ENCODE measurements at places on chromosomes 11 and 22. TPM values are rescaled to one million over a fixed set of nuclear protein-coding genes. Genes with fewer than 3 reads are reported as not detected.
A peak's percentile ranks its signal among the peaks of the same experiment; 100 is the strongest.

- H3K36me3 ChIP-seq: peaks cover 5% of the 10 kb centered on the region
- H3K27me3 ChIP-seq: no peaks in the 10 kb centered on the region
- H3K27ac ChIP-seq: peak overlapping the region; percentile 96
- H3K4me3 ChIP-seq: peak overlapping the region; percentile 97
These were observed 864 bp upstream of the EHBP1L1 start for GRCh38 chr11:65574811-65575567.

DNA sequence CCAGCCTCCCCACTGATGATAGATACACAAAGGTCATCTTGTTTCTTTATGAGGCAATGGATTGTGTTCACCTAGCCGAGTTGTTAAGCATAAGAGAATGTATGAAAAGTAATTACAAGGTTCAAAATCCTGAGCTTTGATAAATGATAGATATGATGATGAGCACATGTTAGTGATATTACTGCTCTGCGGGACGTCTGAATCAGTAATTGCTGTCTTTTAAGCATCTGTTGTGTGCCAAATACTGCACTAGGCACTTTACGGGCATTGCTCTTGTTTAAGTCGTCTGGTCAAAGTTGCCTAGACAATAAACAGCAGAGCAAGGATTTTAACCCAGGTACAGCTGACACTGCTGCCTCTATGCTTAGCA, 559 bp upstream of the RNF141 start:
- H3K4me1 ChIP-seq: peaks cover 5% of the 10 kb centered on the region
- H3K4me3 ChIP-seq: peak overlapping the region; percentile 64
- H3K27ac ChIP-seq: no peak overlapping the region
- no peaks in the 10 kb centered on the region for H3K36me3 ChIP-seq

- H3K4me3 ChIP-seq: no peak overlapping the region
- no peak overlapping the region for H3K27ac ChIP-seq
- no peak for DNase-seq
- no peaks in the 10 kb centered on the region for H3K4me1 ChIP-seq
- H3K36me3 ChIP-seq: peaks cover 2% of the 10 kb centered on the region
- H3K27me3 ChIP-seq: no peaks in the 10 kb centered on the region
These were observed 16.1 kb downstream of the ALKBH8 start for GRCh38 chr11:107549253-107549953.

DNA sequence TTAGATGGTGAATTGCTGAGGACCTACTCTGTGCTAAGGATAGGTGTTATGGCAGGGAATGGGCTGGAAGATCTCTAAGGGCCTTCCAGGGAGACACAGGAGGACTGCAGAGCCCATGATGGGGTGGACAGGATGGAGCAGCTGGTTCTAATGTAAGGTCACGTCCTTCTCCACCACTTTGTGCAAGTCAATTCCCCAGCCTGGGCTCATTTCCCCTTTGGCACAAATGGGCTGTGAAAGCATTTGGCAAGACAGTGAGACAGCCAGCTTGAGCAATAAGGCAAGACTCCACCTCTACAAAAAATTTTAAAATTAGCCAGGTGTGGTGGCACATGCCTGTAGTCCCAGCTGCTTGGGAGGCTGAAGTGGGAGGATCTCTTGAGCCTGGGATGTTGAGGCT, 81.4 kb upstream of the THY1 start:
- no peak overlapping the region for H3K27ac ChIP-seq
- H3K27me3 ChIP-seq: no peaks in the 10 kb centered on the region
- no peaks in the 10 kb centered on the region for H3K36me3 ChIP-seq
- H3K4me1 ChIP-seq: peaks cover 4% of the 10 kb centered on the region

Gene PGM2L1
- 0.19 TPM for polyA plus RNA-seq

GRCh38 chr11:48104568-48104924, 112.1 kb upstream of the OR4B1 start:
- H3K36me3 ChIP-seq: no peaks in the 10 kb centered on the region
- H3K27me3 ChIP-seq: no peaks in the 10 kb centered on the region
- no peak overlapping the region for H3K4me3 ChIP-seq
- no peak overlapping the region for H3K27ac ChIP-seq
- H3K4me1 ChIP-seq: peaks cover 55% of the 10 kb centered on the region
- no peak for DNase-seq

Gene SEC14L3
- polyA plus RNA-seq: not detected

Gene SOX6
- 0.60 TPM for polyA plus RNA-seq

- no peaks in the 10 kb centered on the region for H3K4me1 ChIP-seq
- peaks cover 7% of the 10 kb centered on the region for H3K36me3 ChIP-seq
- no peak for DNase-seq
- no peak overlapping the region for H3K27ac ChIP-seq
- H3K4me3 ChIP-seq: no peak overlapping the region
These were observed 7.0 kb downstream of the RHBDD3 start for GRCh38 chr22:29260601-29261315.

Gene MPZL3
- polyA plus RNA-seq: 4.0 TPM

Gene P2RX3
- not detected for polyA plus RNA-seq

DNA sequence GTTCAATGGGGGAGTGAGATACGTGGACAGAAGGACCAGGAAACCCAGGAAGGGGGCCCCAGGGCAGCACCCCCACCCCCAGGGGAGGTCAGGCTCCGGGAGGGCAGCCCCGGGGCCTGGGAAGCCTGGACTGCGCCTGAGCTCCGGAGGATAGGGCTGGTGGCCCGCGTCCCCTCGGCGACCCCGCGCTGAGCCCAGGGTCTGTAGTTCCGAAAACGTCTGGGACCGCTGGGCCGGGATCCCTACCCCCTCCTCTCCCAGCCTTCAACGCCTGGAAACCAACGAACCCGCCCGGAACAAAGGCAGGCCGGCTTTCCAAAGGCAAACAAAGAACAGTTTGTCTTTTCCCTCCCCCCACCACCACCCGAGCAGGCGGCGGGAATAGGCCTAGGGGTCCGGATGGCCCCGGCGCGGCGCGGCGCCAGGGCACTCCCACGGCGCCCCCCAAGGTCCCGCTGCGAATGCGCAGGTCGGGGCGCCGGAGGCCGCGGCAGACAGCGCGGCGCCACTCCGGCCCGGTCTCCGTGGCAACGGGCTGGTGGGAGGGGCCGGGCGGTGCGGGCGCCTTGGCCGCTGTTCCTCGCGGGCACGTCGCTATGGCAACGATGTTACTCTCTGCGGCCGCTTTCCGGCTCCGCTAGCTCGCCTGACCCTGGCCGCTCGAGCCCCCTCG, 58.5 kb downstream of the IGLL1 start:
- DNase-seq: peak; percentile 11
- no peaks in the 10 kb centered on the region for H3K36me3 ChIP-seq
- H3K4me1 ChIP-seq: 0 out of 2 replicates have a peak, but pooled peaks cover 3% of the 10 kb centered on the region
- peaks cover 4% of the 10 kb centered on the region for H3K27me3 ChIP-seq

Gene TSGA10IP
- polyA plus RNA-seq: not detected

- H3K36me3 ChIP-seq: no peaks in the 10 kb centered on the region
- H3K4me1 ChIP-seq: peaks cover 63% of the 10 kb centered on the region
- H3K4me3 ChIP-seq: no peak overlapping the region
- peak overlapping the region; percentile 94 for H3K27ac ChIP-seq
These were observed 414.4 kb upstream of the CADM1 start for GRCh38 chr11:115918576-115918975.

- no peak overlapping the region for H3K4me3 ChIP-seq
- H3K36me3 ChIP-seq: no peaks in the 10 kb centered on the region
- H3K27me3 ChIP-seq: no peaks in the 10 kb centered on the region
- no peak for DNase-seq
- peaks cover 7% of the 10 kb centered on the region for H3K4me1 ChIP-seq
These were observed 36.7 kb upstream of the AMPD3 start for GRCh38 chr11:10418259-10418949.

GRCh38 chr22:22600531-22601261, 41.6 kb upstream of the PRAME start:
- no peak overlapping the region for H3K4me3 ChIP-seq
- no peak for DNase-seq
- H3K27me3 ChIP-seq: no peaks in the 10 kb centered on the region

GRCh38 chr11:44315947-44316658, 6.2 kb upstream of the ALX4 start:
- no peak overlapping the region for H3K27ac ChIP-seq
- no peaks in the 10 kb centered on the region for H3K4me1 ChIP-seq
- no peak for DNase-seq

- H3K27me3 ChIP-seq: no peaks in the 10 kb centered on the region
- peak overlapping the region; percentile 100 for H3K27ac ChIP-seq
- peak overlapping the region; percentile 79 for H3K4me3 ChIP-seq
- H3K4me1 ChIP-seq: peaks cover 26% of the 10 kb centered on the region
- DNase-seq: no peak
- H3K36me3 ChIP-seq: no peaks in the 10 kb centered on the region
These were observed 21.5 kb upstream of the MALAT1 start for GRCh38 chr11:65477149-65477965.

DNA sequence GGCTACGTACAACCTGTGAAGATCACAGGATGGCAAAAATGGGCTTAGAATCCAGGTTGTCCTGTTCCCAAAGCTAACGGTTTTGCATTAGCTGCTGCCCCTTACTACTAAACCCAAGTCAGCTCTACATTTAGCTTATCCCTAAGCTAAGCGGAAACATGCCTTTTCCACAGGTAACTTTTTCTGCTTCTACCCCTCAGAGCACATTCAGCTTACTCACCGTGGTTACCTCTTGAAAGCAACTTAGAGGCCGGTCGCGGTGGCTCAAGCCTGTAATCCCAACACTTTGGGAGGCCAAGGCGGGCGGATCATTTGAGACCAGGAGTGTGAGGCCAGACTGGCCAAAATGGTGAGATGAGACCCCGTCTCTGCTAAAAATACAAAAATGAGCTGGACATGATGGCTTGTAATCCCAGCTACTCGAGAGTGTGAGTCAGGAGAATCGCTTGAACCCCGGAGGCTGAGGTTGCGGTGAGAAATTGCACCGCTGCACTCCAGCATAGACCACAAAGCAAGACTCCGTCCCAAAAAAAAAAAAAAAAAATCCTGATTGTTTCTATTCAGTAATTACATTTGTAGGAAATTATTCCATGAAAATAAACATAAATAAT, 790 bp upstream of the TMEM41B start:
- peaks cover 3% of the 10 kb centered on the region for H3K4me1 ChIP-seq
- DNase-seq: no peak
- peak overlapping the region; percentile 62 for H3K4me3 ChIP-seq
- H3K27ac ChIP-seq: peak overlapping the region; percentile 83
- H3K27me3 ChIP-seq: no peaks in the 10 kb centered on the region

GRCh38 chr11:79437981-79438630, 2.7 kb downstream of the TENM4 start:
- no peak overlapping the region for H3K4me3 ChIP-seq
- H3K36me3 ChIP-seq: no peaks in the 10 kb centered on the region
- H3K27me3 ChIP-seq: peaks cover 43% of the 10 kb centered on the region
- H3K4me1 ChIP-seq: peaks cover 3% of the 10 kb centered on the region
